ENCODE measurements at places on chromosomes 1 and 21.

- no peak for DNase-seq
Observed at GRCh38 chr1:180201451-180202200, 28.4 kb upstream of the LHX4 start.

- no peak for DNase-seq
Observed at GRCh38 chr1:174815474-174815908, 184.3 kb upstream of the CACYBP start.

- no peak for DNase-seq
Observed at GRCh38 chr1:174209347-174210187, 50.2 kb downstream of the RABGAP1L start.

DNA sequence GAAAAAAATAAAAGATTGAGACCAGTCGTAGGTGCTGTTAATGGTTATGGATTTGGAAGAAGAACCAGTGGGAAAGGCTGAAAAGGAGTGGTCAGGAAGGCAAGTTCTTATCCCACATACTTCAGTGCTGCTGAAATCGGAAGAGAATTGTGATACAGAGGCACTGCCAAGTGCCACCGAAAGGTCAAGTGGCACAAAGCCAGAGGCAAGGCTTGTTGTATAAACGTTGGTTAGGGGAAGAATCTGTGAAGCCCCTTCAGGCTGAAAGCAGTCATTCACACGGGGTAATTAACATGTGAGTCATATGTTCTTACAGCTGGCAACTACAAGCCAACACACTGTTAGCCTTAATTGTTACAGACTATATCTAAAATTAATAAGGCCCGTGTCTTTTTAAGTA is 48.8 kb downstream of the ZBTB40 start:
- no peak for DNase-seq

- no peak for DNase-seq
Observed at GRCh38 chr1:198607714-198608113, 31.1 kb upstream of the PTPRC start.

DNA sequence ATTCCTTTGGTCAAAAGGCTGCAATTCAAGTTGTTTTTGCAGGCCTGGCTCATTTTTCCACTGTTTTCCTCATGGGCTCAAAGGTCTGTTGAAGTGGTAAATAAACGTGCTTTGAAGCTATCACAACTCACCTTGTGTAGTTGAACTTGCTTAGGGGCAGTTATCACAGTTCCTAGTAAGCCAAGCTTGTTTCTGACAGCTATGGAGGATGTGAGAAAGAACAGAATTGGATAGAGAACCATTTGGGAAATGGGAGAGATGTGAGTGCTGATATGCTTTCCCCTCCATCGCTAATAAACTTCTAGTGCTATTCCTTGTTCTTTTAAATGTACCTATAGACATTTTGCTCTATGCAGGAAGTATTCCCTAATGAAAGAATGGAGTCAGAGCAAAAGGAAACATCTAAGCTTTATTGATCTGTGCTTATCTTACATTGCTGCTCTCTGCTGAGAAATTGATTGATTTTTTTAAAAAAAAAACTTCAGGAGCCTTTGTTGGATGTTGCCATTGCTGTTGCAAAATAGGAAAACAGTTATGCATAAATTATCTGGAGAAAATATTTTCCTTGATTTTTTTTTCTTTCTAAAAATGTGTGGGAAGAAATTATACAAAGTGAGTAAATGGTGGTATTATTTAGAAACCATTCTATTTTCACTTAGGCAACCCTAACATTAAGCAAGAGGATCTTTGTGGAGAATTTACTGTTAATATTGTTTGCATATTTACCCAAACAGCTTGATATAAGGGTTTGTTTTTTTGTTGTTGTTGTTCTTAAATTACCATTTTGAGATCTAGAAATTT is 118.2 kb downstream of the MAGI3 start:
- no peak for DNase-seq

GRCh38 chr1:6343506-6344405 is 49.8 kb downstream of the ACOT7 start:
- DNase-seq, result no peak

DNA sequence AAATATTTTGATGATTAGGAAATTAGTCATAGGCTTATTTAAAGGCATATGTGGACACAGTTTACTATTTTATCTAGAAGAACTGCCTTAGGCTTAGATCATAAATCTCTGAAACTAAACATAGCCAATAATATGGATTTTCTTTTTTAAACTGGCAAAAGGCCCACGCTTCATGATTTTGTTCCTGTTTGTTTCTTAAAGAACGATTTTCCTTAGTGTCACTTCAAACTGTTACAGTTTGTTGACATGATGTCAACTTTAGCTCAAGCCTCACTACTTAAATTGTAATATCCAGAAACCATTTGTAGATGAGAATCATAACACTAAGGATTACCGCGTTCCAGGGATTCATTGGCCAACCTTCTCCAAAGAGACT is 322.6 kb downstream of the HHIPL2 start:
- no peak for DNase-seq

All from stimulated activated CD4-positive, alpha-beta T cell treated with anti-CD3 and anti-CD28 coated beads, TNF-alpha, amount 100 ng/mL, for 4 hours (primary cell).